ENCODE measurements at places on chromosomes 2 and 18. TPM values are rescaled to one million over a fixed set of nuclear protein-coding genes. Genes with fewer than 3 reads are reported as not detected.

DNA sequence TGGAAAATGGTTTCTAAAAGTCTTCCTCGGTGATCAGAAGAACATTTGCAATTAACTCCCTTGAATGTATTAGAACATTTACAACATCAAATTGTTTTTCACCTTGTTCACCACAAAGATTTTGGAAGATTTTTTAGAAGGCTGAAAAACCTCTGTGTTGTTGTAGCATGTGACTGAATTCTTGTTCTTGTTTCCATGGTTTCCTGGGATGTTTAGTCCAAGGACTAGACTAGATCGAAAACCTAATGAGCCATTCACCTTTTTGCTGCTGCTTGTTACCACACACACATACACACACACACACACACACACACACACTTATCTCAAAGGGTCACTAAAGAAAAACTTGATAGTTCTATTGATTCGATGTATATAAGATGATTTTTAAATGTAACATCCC is 380.0 kb downstream of the LRRTM4 start:
- no peak for DNase-seq

DNA sequence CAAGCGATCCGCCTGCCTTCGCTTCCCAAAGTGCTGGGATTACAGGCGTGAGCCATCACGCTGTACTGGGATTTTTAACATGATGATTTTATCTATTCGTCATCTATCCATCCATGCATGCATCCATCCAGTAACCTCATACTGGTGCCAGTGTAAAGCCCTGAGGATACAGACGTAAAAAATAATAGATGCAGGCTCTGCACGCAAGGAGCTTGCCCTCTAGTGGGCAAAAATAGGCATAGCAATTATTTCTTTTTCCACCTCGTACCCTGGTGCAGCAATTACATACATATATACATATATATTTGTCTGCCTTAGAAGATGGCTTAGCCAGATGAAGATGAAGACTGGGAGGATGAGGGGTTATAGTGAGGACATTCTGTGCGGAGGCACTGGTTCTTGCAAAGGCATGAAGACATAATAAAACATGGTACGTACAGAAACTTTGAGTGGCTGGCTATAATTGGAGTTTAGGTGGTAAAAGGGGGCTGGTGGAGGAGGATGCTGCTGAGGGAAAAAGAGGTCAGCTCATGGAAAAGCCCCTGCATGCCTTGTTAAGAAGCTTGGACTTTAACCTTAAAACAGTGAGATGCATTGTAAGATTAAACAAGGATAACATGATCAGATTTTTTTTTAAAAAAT is 19.6 kb upstream of the RPIA start:
- no peak for DNase-seq

DNA sequence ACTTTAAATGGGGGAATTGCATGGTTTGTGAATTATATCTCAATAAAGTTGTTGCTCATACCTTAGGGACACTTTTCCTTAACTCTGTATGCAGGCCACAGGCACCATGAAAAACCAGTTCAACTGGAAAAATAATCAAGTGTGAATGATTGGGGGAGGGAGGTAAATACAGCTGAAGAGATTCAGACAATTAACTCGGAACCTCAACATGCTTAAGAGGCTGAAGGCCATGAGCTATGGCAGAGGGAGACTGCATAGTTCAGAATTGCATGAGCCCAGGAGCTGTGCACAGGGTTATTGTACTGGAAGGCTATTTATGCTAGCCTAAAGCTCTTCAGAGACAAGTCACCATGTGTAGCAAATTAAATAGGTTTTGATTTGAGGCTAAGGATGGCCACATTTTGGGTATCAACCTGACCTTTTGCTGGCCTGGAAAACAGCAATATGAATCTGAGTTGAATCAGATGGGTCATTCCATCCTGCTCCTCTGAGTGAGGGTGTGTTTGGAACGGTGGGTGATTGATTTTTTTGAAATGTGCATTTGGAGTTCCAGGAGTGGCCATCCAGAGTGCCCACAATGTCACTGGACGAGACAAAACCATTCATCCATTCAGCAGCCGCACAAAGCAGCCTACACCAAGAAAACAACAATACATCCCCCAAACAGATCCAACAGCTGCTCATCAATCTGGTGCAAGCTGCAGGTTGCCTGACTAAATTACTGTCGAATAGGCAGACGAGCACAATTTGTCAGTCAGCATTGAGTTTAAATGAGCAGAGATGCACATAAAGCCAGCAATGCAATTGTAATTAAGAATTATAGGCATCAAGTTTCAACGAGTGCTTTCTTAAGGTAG is 42.5 kb downstream of the HRH4 start:
- DNase-seq: no peak

The SULT1C4 gene
- not detected for total RNA-seq

DNA sequence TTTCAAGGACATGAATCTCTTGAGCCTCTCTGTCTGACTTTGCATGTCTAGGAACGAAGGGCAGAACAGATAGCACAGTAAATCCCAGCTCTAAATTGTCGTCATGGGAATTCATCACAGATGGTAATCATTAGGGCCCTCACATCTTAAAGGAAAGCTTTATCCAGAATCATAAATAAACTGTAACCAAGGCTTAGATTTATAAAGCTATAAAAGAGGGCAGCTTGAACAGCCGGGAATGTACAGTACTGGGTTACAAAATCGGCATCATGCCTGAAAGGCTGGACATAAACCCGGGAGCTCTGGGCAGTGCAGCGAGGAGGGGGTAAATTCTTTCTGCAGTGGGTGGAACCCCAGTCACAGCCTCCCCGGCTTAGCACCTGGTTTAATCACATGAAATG is 144.4 kb downstream of the GFPT1 start:
- no peak for DNase-seq

- no peak for DNase-seq
These were observed 137.9 kb downstream of the ICOS start for GRCh38 chr2:204074456-204074855.

DNA sequence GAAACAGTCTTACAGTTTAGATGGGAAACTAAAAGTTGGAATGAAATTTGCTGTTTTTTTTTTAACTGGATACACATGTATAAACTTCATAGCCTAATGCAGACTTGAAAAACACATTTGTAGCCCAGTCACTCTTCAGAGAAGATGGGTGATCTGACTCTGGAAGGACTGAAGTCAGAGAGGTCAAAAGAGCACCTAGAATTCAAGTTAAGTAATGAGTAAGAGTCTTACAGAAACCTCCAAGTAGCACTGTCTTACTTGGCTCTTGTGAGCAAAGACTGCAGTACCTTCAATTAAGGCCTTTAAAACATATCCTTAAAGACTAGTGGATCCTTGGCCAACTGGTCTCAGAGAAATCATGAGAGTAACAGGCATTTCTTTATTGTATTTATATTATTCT is 41.9 kb downstream of the TRAPPC8 start:
- DNase-seq: no peak

The SPP2 gene
- total RNA-seq: not detected

DNA sequence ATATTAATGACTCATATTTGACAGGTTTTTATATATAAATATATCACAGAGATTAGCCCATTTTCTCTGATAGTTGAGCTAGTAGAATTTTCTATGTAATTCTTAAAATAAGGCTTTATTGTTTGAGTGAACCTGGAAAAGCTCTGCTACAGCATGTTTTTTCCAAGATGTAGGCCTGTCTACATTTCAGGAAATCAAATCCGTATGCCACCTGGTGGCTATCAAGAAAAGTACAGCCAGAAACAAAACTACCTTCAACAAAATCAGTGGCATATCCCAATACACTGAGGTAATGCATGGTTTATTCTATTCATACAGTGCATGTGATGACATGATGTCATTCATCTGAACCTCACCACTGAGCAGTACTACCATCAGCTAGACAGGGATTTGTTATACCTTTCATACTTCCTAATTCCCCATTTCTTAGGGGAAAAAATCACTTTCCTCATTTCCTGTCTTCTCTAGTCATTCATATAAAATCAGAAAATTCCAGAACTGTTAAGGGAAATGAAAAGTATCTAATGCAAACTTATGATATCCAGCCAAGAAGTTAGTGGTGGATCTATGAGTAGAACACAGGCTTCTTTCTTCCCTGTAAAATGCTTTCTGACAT is 310.4 kb upstream of the SYT4 start:
- no peak for DNase-seq

DNA sequence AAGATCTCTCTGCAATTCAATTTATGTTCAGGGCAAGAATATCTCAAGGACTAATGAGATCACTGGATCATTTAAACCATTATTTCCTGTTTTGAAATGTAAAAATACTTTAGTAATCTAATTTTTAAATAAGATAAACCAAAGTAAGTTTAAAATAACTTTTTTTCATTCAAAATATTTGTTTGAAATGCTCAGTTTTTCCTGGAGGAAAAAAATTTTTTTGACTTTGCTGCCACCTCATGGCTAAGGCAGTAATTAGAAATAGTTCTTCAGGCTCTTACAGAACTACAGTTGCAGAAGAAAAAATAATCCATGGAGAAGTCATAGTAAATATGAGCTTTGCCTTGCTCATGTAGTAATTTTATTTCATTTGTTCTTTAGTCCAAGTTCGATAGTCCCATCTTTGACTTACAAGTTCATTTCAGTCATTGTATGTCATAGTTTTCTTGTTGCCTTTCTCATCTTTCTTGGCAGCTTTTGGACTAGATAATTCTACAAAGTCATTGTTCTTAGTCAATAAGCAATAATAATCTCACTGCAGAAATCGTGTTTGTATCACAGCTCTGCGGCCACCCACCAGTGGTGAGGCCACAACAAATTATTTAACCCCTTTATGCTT is 127.4 kb downstream of the DPP4 start:
- DNase-seq: peak; percentile 48

GRCh38 chr2:784753-785152 is 107.5 kb upstream of the TMEM18 start:
- DNase-seq: no peak

DNA sequence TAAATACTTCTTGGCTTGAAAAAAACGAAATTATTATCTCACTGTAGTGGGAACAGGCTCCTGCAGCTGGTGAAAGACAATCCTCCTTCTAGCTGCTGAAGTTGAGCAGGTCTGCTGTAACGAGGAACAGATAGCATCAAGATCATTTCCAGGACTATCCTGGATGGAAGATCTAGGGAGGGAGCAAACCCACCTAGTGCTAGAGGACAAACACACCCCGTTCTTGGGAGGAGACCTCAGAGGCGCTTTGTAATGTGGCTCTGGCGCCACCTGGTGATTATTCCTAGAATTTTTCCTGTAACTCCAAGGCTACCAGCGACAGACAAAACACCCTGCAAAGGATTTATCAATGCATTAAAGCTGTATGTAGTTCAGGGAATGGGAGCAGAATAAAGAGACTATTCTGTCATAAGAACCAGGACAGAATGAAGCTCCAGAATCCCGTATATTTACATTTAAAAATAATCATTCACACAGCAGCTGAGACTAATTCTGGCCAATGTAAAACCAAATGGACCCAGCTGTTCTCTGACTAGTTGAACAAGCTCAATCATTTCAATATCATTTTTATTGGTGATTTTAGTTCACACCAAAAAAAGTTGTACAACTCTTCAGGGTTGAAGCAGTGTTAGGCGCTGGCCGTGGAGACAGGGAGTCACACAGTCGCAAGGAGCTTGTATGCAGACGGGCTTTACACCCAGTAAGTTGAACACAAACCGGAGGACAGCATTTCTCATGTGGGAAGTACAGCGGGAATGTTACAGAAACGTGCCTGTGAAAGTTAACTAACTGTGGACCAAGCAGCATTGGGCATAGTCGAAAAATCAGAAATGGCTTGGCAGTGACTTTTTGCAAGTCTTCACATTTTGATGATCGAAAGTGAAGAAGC is 290.3 kb downstream of the TRIB2 start:
- DNase-seq: peak; percentile 44

GRCh38 chr2:202147775-202148174 is 74.7 kb downstream of the KIAA2012 start:
- no peak for DNase-seq

The TWIST2 gene
- total RNA-seq: not detected

DNA sequence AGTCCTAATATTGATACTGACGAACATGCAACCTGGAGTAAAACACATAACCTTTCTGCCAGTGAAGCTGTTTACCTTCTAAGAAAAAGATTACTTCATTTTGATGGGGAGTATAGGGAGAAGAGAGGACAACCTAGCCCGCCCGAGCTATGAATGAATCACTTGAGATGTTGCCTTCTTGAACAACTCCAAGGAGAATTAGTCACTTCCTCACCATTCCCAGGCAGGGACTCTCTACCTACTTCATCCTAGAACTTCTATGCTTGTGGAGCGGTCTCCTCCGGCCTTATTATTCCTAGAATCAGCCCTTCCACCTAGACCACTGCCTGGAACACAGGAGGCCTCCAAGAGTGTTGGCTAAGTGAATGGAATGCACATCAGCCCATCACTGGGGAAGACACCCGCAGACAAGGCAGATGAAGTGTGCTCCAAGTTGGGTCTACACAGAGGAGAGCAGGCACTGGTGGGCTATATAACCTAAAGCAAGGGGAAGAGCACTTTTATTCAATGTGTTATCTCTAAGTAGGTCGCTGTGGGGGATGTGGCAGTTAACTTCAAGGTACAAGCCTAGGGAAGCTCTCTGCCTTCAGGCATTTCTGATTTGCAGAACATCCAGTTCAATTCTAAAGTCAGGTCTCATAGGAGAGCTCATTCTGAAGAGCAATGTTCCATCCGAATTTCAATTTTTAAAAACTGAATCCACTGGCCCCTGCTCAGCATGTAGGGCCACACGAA is 57.4 kb downstream of the STK39 start:
- no peak for DNase-seq

The CD8B gene
- 0.75 TPM for total RNA-seq

DNA sequence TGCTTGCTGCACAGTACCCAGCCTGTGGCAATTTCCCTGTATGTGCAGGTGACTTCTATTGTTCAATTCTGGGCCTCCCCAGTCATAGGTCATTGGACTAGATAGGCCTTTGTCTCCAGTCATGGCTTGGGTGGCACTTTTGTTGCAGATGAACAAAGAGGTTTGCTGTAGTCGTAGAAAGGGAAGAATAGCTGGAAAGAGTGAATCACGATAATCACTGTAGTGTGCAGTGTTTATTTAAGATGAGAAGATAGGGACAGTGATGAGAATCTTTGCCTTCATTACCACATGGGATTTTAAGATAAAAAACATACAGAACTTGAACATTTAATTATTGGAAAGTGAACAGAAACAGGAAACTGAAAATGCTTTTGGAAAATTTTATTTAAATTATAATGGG is 156.1 kb upstream of the CYRIA start:
- DNase-seq: no peak

DNA sequence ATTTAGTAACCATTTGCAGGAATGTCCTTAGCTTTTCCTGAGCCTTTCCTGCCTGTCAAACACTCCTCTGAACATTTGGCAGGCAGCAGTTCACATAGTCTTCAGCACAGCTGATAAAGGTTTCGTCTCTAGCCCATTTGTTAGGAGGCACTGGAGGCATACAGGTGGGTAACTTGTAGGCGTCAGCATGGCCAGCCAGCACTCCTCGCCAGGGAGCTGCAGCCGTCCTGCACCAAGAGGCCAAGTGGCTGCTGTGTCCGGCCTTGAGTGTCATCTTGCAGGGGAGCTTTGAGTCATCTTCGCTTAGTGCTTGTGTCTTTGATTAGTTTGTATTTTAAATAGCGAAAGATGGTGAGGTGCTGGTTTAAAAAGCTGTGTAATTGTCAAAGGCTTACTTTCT is 120.3 kb upstream of the NFATC1 start:
- no peak for DNase-seq

The SLC30A3 gene
- not detected for total RNA-seq

- DNase-seq: no peak
These were observed 31.9 kb downstream of the C1QL2 start for GRCh38 chr2:119126650-119127049.

- no peak for DNase-seq
These were observed 3.7 kb downstream of the PRKAG3 start for GRCh38 chr2:218827701-218828476.

GRCh38 chr2:179440642-179441251 is 176.1 kb upstream of the SESTD1 start:
- DNase-seq: peak; percentile 54

- no peak for DNase-seq
These were observed 296.2 kb upstream of the NRP2 start for GRCh38 chr2:205386109-205386508.
